ENCODE measurements at places on chromosomes 2 and 18.
A peak's percentile ranks its signal among the peaks of the same experiment; 100 is the strongest.

GRCh38 chr2:22769497-22769896, 615.5 kb upstream of the KLHL29 start:
- DNase-seq = no peak

- no peak for DNase-seq
These were observed 394.9 kb upstream of the ZEB2 start for GRCh38 chr2:144914622-144915318.

DNA sequence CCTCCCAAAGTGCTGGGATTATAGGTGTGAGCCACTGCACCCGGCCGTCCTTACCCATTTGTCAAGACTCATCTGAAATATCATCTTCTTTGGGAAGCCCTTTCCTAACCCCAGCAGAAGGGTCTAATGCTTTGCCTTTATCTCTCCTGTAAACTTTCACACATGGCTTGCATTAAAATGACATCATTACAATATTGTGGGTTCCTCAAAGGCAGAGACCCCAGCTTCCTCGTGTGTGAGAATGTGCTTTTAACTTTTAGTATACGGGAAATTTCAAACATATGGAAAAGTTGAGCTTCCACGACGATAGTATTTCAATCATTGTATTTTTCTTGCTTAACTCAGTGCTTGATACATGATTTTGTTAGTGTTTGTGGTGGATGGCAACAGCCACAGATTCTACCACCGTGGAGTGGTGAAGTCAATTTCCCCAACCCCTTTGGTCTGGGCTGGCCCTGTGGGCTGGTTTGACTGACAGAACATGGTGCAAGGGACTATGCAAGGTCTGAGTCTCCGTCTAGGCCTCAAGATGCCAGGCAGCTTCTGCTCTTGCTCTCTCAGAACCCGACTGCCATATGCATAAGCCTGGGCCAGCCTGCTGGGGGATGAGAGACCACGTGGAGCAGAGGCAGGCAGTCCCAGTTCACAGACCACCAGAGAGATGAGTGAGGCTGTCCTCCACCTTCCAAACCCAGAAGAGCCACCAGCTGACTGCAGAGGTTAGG, 39.9 kb downstream of the NGEF start:
- DNase-seq = no peak

DNA sequence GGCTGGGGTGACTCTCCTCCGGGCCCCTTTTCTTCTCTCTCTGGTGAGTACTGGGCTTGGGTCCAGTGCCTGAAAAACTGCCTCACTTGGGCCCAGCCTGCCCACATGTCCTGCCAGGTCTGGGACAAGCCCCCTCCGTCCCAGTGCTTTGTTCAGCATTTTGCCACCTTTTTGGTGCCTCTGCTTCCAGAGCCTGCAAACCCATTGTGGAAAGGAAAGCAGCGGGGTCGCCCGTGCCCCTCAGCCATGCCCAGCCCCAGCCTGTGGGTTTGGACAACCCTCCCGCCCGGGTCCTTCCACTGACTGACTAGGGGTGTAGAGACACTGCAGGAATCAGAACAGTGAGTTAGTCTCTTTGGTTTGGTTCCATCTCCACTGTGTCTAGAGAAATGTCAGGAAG, 140.7 kb upstream of the ALKAL2 start:
- DNase-seq = no peak

- DNase-seq = no peak
These were observed 484 bp downstream of the AFF3 start for GRCh38 chr2:100141906-100142305.

DNA sequence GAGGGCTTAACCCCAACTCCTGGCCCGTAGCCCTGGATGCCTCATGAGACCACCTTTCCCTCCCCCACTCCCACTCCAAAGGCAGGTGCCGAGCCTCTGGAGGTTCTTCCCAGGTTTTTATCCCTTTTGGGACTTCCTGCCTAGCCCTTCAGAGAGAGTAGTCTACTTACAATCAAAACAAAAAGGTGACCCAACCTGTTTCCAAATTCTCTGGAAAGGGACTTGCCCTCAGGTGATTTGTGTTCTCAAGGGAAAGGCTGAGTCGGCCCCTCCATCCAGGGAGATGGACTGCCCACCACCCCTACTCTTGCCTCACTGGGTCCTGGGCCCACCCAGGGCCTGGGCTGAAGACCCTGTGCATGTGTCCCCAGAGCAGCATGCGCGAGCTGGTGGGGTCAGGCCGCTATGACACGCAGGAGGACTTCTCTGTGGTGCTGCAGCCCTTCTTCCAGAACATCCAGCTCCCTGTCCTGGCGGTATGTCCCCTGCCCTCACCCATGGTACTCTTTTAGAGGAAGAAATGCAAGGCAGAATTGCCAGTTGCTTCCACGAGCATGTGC, 108.5 kb downstream of the PLB1 start:
- DNase-seq = no peak

- DNase-seq = no peak
These were observed 75.6 kb upstream of the CHMP1B start for GRCh38 chr18:11775436-11776174.

- peak; percentile 66 for DNase-seq
These were observed 9.9 kb downstream of the COL3A1 start for GRCh38 chr2:188984065-188984491.

- DNase-seq = no peak
These were observed 8.6 kb downstream of the ERFE start for GRCh38 chr2:238167344-238167715.

All from cardiac fibroblast (primary cell).